T-helper 2 cell (primary cell): ENCODE measurements at places on chromosomes 7 and 10.
A peak's percentile ranks its signal among the peaks of the same experiment; 100 is the strongest.

DNA sequence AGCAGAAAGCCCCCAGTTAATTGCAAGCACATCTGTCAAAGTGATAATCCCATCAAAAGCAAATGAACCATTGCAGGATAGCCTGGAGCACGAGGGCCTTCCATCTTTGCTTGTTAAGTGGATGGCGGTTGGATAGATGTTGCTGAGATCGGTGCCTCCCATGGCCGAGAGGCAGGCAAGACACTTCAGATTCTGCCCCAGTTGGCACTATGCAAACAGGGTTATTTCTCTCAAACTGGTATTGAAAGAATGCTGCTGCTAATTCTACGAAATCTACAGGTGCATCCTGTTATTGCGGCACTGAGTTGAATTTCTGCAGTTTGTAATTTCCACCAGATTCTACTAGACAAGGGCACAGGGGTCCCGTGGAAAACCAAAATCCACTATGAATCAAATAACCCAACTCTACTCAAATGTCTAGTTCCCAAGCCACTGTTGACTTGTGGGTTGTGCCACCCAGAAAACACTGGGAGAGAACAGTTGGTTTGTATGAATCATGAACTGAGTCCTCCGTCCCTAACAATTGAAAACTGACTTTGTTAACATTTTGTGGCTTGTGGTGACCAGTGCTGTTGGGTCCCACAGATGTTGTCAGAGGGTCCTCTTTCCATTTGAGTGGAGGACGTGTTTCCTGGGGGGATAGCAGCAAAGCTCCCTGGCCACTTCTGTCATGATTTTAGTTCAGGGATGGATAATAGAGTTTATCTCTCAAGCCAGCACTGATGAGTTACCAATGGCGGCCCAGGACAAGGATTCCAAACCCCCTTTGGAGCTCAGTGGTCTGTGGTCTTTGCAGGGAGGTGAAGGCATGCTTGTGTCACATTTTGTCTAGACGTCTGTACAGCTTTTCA lies 7.1 kb upstream of the IL2RA start:
- no peak for DNase-seq

- no peak for DNase-seq
Observed at GRCh38 chr7:84100866-84101265, 93.7 kb downstream of the SEMA3A start.

DNA sequence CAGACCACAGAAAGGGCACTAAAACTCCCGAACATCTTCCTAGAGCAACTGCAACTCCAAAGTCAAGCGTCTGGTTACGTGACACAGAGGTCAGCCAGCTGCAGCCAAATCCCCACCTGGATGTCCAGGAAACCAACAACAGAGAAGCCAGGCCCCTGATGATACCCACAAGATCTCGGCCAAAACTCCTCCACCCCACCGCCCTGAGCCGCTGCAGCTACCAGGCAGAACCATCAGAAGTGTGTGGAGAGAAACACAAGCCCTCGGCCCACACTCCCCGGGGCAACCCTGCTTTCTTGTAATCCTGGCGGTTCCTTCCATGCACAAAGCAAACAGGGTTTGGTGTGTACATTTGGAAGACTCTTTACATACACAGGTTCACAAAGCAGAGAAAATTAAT lies 8.7 kb downstream of the CHST15 start:
- no peak for DNase-seq

GRCh38 chr10:96047004-96047649 lies 3.7 kb downstream of the CCNJ start:
- no peak for DNase-seq

- no peak for DNase-seq
Observed at GRCh38 chr7:41882745-41883420, 180.0 kb upstream of the INHBA start.

- DNase-seq = peak; percentile 5
Observed at GRCh38 chr10:99658622-99659030, 683 bp upstream of the ENTPD7 start.

DNA sequence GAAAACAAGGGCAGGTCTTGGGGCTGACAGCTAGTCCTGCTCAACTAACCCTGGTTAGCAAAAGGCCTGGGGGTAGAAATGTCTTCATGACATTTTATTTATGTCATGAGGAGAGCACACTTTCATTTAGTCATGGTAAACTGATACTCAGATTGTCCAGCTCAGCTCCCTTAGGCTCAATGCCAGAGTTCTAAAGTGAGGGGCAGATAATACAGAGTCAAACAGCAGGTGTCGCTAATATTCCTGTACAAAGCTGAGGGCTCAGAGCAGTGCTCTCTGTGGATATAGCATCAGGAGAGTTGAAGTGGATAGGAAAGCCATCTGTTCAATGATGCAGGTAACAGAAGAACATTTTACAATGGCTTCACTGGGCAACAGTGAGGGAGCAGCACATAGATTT lies 26.8 kb upstream of the CALCR start:
- DNase-seq = no peak

- DNase-seq = no peak
Observed at GRCh38 chr7:134854816-134855215, 75.4 kb downstream of the CALD1 start.

- DNase-seq = no peak
Observed at GRCh38 chr10:24721229-24722106, 2.2 kb downstream of the ARHGAP21 start.

DNA sequence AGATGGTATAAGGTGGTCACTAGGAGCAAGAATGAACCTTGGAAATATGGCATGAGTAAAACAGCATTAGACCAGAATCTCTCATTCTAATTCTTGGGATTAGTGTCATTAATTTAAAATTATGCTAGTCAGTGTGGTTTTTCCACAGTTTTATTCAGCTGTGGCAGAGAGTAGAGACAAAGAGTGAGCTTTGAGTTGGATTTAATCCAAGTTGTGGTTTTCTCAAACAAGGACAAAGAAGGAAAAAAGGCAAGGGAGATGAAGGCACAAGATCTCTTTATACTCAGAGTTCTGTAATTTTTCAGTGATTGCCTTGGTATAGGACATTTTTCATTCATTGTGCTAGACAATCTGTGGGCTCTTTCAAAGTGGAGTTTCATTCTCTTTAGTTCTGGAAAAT lies 28.2 kb upstream of the AKAP9 start:
- DNase-seq = no peak

- no peak for DNase-seq
Observed at GRCh38 chr7:221978-222715, 29.8 kb downstream of the FAM20C start.

- no peak for DNase-seq
Observed at GRCh38 chr10:128084364-128084763, 41.9 kb downstream of the MKI67 start.

DNA sequence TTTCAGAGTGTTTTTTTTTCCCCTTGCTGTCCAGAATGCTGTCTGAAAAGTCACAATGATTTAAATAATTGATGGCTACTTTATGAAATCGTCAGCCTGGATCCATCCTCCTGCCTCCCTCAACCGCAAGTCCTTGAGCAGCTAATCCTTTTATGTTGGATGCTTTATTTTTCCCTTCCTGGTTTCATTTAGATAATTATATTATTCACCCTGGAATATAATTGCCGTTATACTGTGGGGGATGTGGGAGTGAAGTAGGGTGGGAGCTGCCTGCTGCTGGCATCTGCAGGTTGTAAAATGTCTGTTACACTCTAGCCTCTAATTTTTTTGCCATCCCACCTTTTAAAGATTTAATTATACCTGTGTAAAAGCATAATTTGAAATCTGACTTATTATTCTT lies 290.5 kb upstream of the LRGUK start:
- DNase-seq = no peak

DNA sequence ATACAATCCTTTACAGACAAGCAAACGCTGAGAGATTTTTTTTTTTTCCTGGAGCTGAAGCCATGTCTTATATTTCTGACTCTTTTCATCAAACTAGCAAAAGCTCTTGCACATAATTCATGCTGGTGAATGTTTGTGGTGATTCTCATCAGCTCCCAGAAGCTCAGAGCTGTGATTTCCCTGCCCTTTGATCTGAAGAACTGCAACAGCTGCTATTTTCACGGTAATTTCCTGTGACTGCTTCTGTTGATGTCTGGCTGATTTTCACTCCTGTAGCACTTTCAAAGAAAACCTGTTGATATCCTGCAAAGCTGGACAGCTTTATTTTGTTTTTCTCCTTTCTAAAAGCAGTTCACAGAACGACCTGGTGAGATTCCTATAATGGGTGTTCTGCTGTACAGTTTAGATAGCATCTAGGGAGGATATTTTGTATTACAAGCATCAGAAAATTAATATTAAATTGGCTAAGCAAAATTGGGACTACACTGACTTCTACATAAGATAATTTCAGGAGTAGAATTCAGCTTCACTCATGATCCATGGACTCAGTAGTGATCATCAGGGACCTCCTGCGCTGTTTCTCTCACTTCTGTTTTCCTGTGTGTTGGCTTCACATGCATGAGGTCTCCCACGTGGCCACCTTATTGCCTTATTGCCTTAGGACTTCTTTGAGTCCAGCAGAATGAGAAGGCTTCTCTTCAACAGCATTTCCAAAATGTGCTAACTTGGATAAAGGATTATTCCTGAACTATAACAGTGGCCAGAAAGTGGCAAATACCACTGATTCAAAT lies 1111.6 kb upstream of the SORCS1 start:
- no peak for DNase-seq

GRCh38 chr10:114400091-114400490 lies 4.2 kb downstream of the AFAP1L2 start:
- DNase-seq = no peak

DNA sequence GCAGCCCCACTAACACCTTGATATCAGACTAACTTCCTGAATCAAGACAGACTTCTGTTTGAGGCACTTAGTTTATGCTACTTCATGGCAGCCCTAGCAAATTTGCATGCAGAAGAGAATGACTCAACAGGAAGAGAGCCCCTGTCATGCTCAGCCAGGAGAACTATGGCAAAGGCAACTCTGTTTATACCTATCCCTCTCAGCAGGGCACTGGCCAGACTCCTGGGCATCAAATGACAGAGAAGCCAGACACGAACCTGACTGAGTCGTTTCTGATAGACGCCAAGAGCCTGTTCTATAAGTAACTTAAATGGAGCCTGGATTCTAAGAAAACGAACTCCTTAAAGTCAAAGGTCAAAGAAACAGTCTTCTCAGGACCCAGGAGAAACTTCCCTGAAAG lies 50.9 kb upstream of the UNC5B start:
- DNase-seq = peak; percentile 2

- no peak for DNase-seq
Observed at GRCh38 chr7:85710960-85711359, 524.1 kb upstream of the SEMA3D start.

- no peak for DNase-seq
Observed at GRCh38 chr7:138167869-138168296, 91.6 kb downstream of the AKR1D1 start.

DNA sequence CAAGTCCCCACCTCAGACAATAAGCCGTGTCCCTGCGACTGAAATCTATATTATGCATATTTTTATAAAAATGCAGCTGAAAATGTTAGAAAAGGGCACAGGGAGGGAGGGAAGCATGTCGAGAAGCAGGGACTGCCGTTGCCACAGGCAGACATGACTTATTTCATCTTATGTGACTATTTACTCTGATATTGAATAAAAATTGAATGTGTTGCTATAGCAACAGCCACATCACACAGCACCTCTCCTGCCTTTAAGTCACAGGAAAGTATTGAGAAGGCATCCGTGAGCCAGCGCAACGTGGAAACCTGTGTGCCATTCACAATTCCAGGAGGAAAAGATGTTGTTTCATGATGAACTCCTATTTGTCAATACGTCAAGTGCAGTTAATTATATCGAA lies 549.5 kb downstream of the DNAJB6 start:
- DNase-seq = no peak
